ENCODE measurements at places on chromosomes 16 and 17.

DNA sequence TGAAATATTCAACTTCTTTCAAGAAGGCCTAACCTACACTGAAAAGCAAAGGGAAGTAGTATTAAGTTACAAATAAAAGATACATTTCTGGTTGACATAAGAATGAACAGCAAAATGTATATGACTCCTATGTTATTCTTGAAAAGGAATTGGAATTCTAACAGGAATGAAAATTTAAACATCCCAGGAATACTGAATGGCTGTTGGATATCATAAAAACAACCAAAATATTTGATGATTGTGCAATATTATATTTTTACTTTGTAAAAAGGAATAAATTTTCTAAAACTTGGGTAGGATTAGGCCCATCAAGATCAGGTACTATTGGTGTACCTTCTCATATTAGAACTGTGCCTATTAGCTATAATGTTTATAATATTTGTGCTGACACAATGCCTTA is 50.0 kb downstream of the CYB5B start:
- DNase-seq, result no peak

- DNase-seq, result no peak
These were observed 55.4 kb downstream of the ABAT start for GRCh38 chr16:8729779-8730334.

- DNase-seq, result no peak
These were observed 18.4 kb downstream of the LIMD2 start for GRCh38 chr17:63681530-63681929.

- DNase-seq, result no peak
These were observed 37.8 kb downstream of the LITAFD start for GRCh38 chr16:8919934-8920462.
